Activated CD4-positive, CD25-positive, alpha-beta regulatory T cell treated with anti-CD3 and anti-CD28 coated beads, Interleukin-2, amount 50 U/mL, for 16 hours (primary cell): ENCODE measurements at places on chromosomes 2 and 18.

GRCh38 chr2:76763276-76763675 lies 758.9 kb downstream of the LRRTM4 start:
- DNase-seq, result no peak

DNA sequence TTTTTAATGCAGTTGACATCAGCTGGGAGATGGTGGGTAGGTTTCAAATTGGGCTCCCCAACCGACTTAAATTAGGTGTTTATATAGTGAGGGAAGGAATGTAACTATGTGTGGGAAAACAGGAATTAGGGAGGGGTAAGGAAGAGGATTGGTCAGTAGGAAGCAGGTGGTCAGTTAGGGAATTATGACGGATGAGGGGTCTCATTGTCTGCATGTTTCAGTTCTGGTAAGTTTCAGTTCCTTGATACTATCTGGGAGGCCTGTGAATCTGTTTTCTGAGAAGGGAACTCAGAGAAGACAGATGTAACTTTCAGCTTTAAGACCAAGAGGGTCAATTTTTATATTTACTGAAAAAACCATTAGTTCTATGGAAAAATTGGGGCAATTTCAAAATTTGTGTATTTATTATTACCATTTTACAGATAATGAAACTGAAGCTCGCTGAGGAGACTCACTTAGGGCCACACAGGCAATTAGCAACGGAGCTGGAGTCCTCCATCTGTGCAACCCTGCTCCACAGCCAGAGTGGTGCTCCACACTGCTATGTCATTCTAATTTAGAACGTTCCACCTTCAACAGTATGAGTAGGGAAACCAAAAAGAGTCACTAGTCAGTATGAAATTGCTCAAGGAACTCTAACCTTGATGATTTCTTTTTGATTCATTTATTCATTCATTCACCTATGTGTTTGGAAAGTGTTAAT lies 36.0 kb upstream of the CCDC195 start:
- DNase-seq, result no peak

GRCh38 chr2:126707941-126708340 lies 52.0 kb downstream of the GYPC start:
- DNase-seq, result no peak

GRCh38 chr2:6970551-6970950 lies 53.3 kb downstream of the RNF144A start:
- DNase-seq, result no peak

DNA sequence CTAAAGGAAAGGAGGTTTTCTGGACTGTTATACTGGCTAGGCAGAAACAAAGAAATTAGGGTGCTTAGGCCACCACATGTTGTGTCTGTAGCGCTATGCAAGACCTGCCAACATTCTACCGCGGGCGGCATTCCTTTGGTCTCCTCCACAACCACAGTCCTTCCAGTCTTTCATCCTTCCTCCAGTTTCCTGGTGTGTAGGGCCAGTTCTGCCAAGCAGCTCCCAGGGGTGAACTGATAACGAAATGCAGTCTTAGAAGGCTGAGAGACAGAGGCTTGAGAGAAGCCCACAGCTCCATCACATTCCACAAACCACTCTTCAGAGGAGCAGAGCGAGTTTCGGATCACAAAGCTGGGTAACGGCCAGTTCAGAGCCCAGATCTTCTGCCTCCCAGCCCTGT lies 19.5 kb upstream of the CXXC1 start:
- no peak for DNase-seq
